ENCODE measurements at places on chromosomes 4 and X.

GRCh38 chr4:7839856-7840255, 99.8 kb downstream of the AFAP1 start:
- DNase-seq, result no peak

GRCh38 chr4:40998675-40999358, 215.5 kb downstream of the APBB2 start:
- DNase-seq, result no peak

DNA sequence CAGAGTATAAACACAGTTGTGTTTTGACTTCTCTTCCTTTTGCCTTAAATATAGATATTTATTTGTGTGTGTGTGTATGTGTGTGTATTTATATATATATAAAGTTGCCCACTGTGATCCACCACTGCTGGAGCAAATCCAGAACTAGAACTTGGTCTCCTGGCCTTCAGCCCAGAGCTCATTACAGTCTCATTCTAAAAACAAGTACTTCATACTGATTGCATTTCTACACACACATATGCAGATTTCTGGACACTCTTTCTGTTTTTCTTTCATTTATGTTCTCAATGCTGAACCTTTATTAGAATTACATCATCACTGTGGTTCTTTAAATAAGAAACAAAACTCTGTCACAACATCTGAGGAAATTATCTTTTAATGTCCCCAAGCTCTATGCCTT, 381 bp downstream of the TXK start:
- DNase-seq, result no peak

DNA sequence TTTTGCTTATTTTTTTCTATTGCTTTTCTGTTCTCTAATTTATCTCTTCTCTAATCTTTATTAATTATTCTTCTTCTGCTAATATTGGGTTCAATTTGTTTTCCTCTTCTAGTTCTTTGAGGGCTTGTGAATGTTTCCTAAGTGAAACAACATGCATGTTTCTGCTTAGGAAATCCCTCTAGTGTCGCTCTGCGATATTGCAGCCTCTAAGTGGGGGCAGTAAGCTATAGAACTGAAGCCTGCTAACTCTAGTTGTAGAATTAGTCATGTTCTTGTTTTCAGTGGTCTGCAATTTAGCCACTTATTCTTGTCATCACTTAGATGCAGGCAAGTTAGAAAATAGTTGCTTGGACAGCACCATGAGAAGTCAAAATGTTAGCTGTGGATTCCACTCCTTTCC, 222.6 kb downstream of the SPIN4 start:
- no peak for DNase-seq

DNA sequence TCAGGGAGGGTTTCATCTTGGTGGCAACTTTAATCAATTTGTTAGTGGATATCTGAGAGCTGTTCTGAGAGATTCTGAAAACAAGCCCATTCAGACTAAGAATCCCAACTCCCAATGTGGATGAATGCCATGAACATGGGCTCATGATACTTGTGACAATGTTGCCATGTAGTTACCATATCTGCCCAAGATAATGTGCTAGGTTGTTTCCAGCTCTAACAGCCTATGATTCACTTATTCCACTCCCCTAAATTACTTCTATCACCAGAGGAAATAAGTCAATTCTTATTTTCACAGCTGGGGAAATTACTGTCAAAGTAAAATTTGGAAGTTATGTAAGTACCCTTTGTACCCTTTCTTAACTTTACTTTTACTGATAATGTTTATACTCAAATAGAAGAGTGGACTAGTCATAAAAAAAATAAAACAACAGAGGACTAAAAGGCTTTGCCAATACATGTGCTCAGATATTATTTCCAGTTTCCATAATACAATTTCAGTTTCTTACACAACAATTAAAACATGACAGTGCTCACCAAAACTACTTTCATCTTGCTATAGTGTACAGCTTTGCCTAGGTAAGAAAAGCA, 1101.7 kb upstream of the INTU start:
- DNase-seq, result no peak

GRCh38 chr4:68272380-68272779, 26.9 kb upstream of the TMPRSS11B start:
- no peak for DNase-seq

- no peak for DNase-seq
Measured at GRCh38 chrX:153639177-153640044, 7.6 kb upstream of the DUSP9 start.

GRCh38 chrX:83510510-83511062, 2.5 kb downstream of the POU3F4 start:
- DNase-seq, result no peak

DNA sequence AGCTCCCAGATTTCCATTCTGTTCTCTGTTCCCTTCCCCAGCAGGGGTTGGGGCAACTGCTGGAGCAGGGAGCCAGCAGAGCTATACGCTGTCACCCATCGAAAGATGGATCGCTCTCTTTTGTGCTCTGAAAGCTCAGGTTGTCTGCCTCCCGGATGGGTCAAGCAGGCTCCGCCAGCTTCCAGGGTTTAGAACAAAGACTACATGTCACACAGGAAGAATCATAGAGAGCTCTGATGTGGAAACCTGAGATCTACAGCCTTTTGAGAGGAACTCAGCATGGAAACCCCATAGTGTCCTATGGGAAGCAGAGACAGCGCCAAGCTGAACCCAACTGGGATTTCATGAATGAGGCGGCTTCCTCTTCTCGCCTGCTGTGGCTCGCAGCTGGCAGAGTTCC, 205.4 kb downstream of the HS3ST1 start:
- no peak for DNase-seq

GRCh38 chr4:152099981-152100378, 339.2 kb upstream of the GATB start:
- no peak for DNase-seq

GRCh38 chr4:40221744-40222143, 24.9 kb downstream of the RHOH start:
- no peak for DNase-seq

GRCh38 chr4:157043131-157043530, 32.8 kb upstream of the GLRB start:
- no peak for DNase-seq

DNA sequence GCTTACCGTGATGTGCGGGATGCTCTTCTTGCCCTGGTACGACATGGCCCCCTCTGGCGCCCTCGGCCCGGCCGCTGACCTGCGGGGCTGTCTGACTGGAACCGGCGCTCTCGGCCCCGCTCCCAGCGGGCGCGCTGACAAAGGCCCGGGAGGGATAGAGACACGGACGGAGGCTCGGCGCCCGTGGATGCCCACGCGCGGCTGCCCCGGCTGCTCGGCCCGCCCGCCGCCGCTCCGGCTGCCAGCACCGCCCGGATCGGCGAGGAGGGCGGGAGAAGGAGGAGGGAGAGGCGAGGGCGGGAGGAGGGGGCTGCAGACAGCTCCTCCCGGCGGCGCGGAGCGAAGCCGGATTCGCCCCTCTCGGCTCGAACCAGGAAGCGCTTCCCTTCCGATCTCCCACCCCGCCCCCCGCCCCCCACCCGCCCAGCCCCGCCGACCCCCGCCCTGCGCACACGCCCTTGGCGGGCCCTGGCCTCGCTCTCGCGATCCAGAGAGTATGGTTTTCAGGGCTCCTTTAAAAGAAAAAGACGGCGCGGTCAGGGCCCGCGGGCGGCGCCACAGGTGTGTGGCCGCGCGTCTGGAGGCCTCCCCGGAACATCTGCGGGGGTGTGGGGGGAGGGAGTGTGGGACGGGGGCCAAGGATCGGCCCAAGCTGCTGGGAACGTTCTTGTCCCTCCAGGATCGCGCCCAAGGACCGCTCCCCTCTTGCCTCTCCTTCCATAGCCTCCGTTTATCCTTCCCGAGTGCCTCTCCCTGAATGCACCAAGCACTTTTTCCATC, 4.5 kb downstream of the CRMP1 start:
- DNase-seq, result no peak

DNA sequence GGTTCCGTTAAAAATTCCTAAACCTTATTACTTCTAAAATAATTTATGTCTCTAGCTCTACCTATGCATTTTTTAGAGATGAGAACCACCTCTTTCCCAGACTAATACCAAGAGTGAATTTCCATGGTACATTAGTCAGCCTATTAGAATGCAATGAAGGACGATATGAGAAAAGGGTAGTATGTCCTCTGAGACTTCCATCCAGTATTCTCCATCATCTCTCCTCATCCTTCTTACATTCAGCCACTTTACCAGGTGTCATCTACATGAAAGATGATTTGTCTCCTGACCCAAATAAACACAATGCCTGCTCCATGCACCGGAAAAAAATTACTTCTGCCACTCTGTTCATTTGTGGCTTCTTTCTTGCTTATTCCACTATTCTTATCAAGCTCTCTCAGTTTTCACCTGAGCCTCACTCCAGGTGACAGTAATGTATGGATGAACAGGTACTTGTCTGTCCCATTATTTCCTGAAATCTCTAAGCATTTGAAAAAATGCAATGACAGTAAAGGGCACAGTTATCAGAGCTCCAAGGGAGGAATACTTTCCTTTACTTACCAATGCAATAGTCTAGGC, 97.9 kb downstream of the MAB21L2 start:
- no peak for DNase-seq

GRCh38 chr4:77899607-77900006, 37.0 kb downstream of the MRPL1 start:
- no peak for DNase-seq

- no peak for DNase-seq
Measured at GRCh38 chrX:153411988-153412574, 809 bp downstream of the ZFP92 start.

- DNase-seq, result no peak
Measured at GRCh38 chrX:31223817-31224216, 152.0 kb upstream of the FTHL17 start.
